Activated CD8-positive, alpha-beta memory T cell treated with anti-CD3 and anti-CD28 coated beads for 1 hour (primary cell): ENCODE measurements at places on chromosomes 3 and 15.

DNA sequence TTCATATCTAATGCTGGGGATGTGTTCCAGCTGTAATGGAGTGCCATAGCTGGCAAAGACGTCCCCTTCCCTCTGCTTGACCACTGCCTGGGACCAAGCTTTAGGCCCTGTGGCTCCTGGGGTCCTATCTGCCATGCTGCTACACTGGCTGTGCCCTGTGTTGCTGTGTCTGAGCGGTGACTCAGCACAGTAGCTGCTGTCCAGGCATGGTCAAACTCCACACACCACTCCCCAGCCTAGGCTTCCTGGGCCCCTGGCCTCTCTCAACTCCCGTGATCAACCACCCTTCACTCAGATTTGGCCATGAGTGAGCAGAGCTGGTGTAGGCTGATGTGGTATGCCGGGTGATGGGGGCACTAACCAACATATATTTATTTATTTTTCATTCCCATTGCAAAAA lies 27.0 kb downstream of the EPHB1 start:
- DNase-seq, result no peak

DNA sequence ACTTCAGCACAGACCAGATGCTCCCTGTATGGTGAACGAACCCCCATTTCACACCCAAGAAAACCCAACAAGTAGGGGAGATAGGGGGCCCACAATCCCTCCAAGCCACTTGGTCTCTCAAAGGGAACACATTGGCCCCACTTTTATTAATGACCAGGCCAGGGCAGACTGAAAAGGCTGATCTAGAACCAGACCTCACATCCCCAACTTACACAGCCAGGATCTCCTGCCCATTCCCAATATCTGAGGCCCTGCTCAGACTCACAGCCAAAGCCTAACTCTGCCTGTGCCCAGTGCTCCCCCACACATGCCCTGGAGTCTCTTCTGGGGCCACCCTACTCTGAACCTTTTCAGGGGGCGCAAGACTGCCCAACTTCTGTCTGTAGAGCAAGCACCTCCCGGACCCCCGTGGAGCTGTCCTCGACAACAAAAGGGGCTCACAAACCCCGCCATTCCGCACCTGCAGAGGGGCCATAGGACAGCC lies 1.8 kb downstream of the PLXNB1 start:
- no peak for DNase-seq

DNA sequence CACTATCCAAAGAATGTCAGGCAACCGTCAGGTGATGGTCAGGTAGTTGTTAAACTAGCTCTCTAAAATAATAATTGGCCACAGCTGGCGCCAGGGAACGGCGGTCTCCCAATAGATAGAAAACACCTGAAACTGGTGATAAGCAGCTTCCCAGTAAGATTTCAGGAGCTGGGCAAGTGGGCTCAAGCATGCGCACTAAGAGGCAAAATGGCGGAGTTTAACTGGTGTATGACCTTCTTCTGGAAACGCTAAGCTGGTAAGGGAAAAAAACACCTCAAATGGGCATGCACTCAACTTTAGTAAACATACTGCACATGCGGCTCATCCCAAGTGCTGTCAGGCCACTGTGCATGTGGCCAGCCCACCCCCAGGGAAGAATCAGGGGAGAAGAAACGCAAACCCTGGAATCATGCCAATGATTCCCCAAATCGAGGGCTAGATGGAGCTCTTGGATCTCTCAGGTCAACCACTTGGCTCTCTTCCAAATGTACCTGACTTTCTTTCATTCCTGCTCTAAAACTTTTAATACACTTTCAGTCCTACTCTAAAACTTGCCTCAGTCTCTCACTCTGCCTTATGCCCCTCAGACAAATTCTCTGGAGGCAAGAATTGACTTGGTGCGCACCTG lies 195.0 kb downstream of the ZNF621 start:
- no peak for DNase-seq

DNA sequence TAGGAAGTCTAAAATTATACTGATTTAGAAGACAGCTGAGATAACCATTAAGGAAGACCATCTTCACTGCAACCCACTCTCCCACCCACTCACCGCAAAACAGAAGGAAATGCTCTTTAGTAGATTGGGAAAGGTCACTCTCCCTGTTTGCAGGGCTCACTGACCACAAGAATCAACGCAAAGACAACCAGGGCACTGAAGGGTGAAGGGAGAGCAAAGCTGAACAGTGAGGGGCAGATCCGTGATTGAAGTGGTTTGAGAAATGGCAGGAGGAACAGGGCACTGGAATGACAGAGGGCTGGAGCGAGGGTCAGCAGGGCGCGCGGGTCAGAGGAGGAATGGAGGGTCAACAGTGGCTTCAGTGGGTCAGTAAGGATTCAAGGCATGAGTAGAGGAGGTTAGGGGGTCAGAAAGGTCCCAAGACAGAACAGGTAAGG lies 520 bp downstream of the MESD start:
- DNase-seq, result no peak

GRCh38 chr15:37004373-37004869 lies 95.9 kb downstream of the MEIS2 start:
- no peak for DNase-seq

- no peak for DNase-seq
These were observed 523.8 kb downstream of the AGBL1 start for GRCh38 chr15:86603466-86603865.

DNA sequence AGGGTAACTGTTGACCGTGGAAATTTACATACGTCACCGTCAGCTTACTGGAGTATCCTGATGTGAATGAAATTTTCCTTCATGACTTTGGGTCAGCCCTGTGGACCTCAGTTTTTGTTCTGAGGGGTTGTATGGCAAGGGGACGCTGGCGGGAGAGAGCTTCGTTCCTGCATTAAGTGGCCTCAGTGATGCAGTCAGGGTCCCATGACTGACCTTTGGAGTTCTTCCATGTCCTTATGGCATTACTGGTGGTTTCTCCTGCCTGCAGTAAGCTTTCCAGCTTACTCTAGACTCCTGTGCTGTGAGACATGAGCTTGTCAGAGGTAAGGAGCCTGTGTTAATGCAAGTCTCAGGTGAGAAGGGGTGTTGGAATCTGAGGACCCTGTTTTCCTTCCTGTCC lies 1.8 kb downstream of the CD276 start:
- DNase-seq, result no peak

- DNase-seq, result no peak
These were observed 7.3 kb downstream of the RAB27A start for GRCh38 chr15:55282284-55282833.

- no peak for DNase-seq
These were observed 47.5 kb downstream of the LRRFIP2 start for GRCh38 chr3:37126856-37127255.

- DNase-seq, result no peak
These were observed 4.4 kb upstream of the PTPN23 start for GRCh38 chr3:47376393-47376792.

DNA sequence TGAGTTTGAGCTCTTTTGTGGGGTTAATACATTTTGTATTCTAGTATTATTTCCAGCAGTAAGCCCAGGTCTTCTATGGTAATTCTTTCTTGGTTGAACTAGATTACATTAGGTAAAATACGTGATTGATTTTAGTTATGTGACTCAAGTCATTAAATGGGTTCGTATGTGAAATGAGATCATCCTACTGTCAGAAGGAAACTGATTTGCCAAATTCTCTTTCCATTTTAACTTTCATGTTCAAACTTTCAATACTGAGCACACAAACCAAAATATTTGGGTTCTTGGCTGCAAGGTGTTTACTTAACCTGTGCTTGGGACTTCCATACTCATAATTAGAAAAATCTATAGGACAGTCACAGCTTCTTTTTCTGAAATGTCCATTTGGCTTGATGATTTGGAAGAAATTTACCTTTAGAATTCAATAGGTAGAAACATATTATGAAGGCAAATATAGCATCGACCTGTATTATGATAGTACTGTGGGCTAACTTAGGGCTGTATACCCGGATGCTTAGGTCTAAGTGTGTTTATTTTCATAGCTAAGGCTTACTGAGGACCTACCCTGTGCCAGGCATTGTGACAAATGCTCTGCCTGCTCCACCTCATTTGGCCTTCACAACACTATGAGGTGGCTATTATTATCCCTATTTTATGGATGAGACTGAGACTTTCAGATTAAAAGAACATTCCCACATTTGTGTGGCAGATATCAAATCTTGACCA lies 631.8 kb upstream of the GRM7 start:
- no peak for DNase-seq

GRCh38 chr3:118736107-118736506 lies 298.5 kb downstream of the IGSF11 start:
- DNase-seq, result no peak
